ENCODE measurements at places on chromosomes 2 and 18. TPM values are rescaled to one million over a fixed set of nuclear protein-coding genes. Genes with fewer than 3 reads are reported as not detected.

DNA sequence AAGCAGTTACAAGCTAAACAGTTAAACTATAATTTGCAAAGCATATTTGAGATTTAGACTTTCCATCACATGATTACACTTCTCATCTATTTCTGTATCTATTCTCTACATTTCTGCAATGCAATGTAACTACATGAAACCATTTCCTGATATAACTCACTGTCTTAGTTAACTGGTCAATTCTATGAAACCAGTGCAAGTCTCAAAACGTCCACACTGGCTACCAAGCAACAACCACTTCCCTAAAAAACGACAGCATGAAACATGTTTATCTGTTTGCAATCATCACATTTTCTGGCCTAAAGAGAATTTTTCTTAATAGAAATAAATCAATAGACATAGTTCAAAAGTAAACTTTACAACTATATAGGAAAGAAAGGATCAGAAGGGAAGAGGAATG is 17.4 kb downstream of the FECH start:
- no peak for DNase-seq

DNA sequence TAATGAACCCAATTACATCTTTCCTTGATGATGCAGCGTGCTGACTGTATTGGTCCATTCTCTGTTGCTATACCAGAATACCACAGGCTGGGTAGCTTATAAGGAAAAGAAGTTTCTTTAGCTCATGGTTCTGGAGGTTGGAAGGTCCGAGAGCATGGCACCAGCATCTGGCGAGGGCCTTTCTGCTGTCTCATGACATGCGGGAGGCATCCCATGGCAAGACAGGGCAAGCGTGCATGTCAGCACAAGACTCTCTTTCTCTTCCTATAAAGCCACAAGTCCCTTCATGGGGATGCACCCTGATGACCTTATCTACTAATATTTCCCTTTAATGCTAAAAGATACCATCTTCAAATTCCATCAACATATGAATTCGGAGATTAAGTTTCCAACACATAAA is 122.8 kb upstream of the FHL2 start:
- no peak for DNase-seq

The MREG gene
- 8.3 TPM for total RNA-seq

DNA sequence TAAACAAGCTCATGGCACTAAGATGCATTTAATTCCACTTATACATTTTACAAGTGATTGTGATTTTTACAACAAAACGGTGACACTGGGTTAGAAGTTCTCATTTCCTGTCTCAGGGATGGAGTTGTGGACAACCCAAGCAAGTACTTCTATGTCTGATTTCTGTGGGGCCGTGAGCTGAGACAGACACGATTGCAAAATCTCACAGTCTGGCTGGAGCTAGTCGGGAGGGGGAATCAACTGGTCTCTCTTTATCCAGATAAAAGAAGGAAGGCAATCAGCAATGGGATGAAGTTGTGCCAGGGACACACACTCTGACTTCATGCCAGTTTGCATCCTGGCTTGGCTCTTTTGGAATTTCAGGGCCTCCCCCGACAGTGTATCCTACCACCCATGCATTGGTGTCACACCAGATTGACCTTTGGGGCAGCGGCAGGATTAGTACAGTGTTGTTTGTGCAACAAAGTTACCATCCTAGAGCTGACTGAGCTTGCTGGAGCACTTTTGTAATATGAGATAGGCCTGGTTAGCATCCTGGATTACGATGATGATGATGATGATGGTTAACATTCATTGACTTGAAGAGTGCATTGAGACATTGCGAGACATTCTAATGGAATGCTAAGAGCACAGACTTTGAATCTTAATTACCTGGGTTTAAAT is 98.8 kb downstream of the CTAGE1 start:
- DNase-seq, result no peak

The AAK1 gene
- 19.8 TPM for total RNA-seq

DNA sequence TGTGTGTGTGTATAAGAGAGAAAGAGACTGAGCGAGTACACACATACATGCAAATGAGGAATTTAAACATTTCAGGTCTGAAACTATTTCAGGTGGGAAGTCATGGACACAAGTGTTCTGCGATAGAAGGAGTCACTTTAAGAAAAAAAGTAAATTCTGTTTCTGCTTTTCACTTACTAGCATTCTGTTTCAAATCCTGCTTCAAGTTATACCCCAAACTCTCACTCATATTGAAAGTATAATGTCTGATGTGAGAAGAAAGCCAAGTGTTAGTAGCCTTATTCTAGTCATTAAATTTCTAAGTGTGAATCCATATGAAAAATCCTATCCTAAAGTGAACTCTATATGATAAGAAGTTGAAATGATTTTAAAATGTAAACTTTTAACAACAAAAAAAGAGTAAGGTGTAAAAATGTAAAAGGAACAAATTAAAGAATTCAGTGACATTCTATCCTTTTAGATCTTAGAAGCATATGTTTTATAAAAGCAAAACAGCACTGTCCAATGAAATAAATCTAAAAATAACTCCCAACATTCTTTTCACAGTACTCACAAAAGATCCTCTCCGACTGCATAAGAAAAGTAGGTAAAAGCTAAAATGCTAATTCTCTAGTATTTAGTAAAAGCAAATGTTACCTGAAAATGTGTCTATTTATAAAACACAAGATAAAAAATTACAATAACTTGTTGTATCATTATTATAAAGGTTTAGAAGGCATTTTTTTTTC is 570.6 kb downstream of the ZEB2 start:
- DNase-seq, result no peak

The COL6A3 gene
- 202 TPM for total RNA-seq

The ICOS gene
- total RNA-seq, result not detected

The LYG2 gene
- total RNA-seq, result not detected

DNA sequence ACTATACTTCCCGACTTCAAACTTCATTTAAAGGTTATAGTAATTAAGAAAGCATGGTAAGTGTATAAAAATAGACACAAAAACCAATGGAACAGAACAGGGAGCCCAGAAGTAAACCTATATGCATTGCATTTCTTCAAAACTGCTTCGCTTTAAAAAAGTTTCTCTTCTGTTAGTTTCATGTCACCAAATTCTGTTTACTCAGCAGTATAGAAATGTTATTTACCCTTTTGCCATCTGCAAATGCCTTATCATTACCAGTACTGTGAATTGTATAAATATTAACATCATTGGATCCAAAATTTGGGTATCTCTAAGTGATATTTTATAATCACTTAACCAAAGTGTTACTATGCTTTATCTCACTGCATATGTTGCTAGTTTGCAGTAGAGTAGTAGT is 45.9 kb upstream of the ZNF638 start:
- DNase-seq, result no peak

DNA sequence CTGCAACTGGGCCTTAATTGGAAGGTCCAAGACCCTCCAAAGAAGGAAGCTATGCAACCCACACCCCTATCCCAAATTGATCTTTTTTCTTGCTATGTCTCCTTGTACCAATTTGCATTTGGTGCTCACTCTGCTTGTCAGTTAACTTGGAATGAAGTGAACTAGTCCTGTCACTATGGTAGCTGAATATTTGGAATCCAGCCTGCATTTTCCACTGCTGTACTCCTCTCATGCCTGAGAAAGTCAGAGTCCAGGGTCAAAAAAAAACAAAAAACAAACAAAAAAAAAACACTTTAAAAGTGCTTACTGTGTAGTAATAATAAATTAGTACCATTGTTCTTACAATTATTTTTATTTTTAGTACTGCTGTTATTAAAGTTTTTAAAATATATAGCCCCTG is 462.8 kb upstream of the SLC8A1 start:
- DNase-seq, result no peak

GRCh38 chr2:199810422-199811171 is 40.4 kb downstream of the FTCDNL1 start:
- no peak for DNase-seq

GRCh38 chr2:31204783-31205182 is 12.5 kb downstream of the CAPN14 start:
- DNase-seq, result no peak

The NTSR2 gene
- total RNA-seq, result not detected

The FBLN7 gene
- not detected for total RNA-seq

GRCh38 chr2:181884601-181885000 is 6.9 kb upstream of the ITPRID2 start:
- no peak for DNase-seq

The UGT1A6 gene
- 2.6 TPM for total RNA-seq

DNA sequence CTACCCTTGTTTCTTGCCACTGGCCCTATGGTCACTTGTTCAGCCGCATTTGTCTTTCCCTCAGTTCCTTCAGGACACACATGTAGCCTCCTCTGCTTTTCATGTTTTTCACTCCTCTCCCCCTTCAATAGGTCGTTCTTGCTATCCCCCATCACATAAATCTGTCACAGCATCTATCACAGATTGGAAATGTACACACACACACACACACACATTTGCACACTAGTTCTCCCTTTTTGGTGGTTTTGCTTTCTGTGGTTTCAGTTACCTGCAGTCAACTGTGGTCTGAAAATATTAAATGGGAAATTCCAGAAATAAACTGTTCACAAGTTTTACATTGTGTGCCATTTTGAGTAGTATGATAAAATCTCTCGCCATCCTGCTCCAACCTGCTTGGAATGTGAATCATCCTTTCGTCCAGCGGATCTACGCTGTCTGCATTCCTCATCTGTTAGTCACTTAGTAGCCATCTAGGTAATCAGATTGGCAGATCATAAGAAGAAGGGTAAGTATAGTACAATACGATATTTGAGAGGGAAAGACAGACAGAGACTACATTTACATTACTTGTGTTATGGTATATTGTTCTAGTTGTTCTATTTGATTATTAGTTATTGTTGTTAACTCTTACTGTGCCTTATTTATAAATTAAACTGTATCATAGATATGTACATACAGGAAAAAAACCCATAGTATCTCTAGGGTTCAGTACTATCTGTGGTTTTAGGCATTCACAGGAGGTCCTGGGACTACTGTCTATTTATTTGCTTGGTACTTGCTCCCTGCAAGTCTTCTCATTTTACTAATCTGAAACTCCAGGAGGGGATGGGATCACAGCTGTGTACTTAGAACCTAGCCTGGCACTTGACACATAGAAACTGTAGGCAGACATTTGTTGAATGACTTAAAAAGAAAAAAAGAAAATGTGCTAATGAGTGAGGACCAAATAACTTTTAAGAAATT is 86.1 kb upstream of the PNPT1 start:
- DNase-seq, result peak; percentile 60
